ENCODE measurements at places on chromosomes 3 and 15.

GRCh38 chr15:97875513-97876280 lies 84.8 kb upstream of the ARRDC4 start:
- DNase-seq = no peak

- DNase-seq = no peak
Measured at GRCh38 chr3:1183320-1184048, 90.7 kb downstream of the CNTN6 start.

DNA sequence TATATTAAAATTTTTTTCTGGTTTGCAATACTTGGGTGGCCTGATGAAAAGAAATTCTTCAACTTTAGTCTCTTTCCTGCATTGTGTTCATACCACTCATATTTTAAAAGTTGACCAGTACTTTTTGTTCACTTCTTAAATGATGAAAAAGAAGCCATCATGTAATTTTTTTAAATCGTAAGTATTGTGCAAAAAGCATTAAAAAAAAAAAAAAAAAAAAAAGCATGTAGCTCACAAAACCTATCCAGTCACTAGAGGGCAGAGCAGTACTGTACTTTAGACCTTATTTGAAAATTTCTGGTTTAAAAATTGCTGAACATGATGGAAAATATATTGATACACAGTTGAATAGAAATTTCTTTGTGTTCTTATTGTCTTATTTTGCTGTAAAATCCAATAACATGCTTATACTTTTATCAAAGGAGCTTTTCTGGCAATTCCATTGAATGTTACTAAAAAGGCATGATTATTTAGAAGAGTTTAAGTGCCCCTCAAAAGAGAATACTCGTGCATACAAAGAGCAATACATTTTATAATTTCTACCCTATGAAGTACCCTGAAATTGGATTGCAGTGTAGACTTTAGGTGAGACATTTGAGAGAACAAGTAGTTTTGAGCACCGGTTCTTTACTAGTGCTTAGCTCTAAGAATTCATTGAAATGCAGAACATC lies 137.7 kb downstream of the BBX start:
- DNase-seq = peak; percentile 44

GRCh38 chr3:101643861-101644613 lies 32.9 kb downstream of the ZBTB11 start:
- DNase-seq = peak; percentile 71

- no peak for DNase-seq
Measured at GRCh38 chr15:63698692-63699091, 101.5 kb downstream of the FBXL22 start.

DNA sequence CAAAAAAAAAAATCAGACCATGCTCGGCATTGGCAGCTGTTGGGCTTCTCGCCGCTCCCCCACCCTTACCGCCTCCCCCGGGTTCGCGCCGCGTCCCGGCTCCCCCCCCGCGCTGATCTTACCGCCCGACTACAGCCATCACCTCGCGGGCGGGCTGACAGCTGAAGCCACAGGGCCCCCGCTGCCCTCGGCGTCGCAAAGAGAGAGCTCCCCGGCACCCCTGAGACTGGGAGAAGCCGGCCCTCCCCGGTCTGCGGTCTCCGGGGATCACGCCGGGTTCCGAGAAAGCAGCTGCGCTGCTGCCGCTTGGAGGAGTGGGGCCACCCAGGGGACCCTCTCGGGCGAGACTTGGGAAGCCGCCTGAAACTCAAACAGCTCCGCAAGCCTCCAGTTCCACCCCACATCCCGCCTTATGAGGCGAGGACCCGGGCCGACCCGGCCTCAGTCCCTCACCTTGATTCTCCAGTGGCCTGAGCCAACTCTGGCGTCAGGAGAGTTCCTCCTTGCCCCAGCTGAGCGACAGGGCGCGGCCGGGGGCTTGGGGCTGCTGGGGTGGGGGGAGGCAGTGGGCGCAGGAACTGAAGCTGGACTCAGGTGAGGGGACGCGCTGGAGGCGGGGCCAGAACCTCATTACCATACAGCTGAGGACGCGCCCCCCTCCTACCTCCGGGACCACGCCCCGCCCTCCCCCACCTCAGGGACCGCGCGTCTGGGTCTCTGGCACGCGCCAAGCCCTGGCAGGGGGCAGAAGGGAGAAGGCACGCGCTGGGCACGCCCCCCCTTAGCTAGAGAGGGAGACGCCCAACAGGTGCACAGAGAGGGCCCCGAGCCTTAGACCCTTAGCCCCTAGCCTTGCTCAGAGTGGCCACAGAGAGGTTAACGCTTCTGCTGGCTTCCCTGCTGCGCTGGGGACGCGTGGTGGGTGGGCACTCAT lies 1.0 kb upstream of the DLL4 start:
- DNase-seq = peak; percentile 24

GRCh38 chr3:104031598-104031997 lies 1335.1 kb upstream of the ALCAM start:
- no peak for DNase-seq

GRCh38 chr3:45623393-45623792 lies 28.8 kb downstream of the LIMD1 start:
- no peak for DNase-seq

- no peak for DNase-seq
Measured at GRCh38 chr15:89451846-89452245, 44.5 kb downstream of the RHCG start.

DNA sequence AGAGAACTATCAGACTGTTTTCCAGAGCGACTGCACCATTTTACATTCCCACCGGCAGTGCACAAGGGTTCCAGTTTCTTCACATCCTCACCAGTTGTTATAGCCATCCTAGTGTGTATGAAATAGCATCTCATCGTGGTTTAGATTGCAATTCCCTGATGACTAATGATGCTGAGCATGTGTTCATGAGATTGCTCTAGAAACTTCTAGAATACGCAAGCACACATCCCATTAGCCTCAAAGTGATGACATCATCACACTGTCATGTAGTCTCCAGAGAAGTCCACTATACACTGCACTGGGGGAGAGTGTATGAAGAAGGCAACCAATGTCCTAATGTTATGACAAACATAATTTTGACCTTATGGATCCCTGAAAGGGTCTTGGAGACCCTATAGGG lies 30.1 kb downstream of the FBLN2 start:
- DNase-seq = no peak

- no peak for DNase-seq
Measured at GRCh38 chr3:97359977-97360376, 404.6 kb upstream of the ARL6 start.

DNA sequence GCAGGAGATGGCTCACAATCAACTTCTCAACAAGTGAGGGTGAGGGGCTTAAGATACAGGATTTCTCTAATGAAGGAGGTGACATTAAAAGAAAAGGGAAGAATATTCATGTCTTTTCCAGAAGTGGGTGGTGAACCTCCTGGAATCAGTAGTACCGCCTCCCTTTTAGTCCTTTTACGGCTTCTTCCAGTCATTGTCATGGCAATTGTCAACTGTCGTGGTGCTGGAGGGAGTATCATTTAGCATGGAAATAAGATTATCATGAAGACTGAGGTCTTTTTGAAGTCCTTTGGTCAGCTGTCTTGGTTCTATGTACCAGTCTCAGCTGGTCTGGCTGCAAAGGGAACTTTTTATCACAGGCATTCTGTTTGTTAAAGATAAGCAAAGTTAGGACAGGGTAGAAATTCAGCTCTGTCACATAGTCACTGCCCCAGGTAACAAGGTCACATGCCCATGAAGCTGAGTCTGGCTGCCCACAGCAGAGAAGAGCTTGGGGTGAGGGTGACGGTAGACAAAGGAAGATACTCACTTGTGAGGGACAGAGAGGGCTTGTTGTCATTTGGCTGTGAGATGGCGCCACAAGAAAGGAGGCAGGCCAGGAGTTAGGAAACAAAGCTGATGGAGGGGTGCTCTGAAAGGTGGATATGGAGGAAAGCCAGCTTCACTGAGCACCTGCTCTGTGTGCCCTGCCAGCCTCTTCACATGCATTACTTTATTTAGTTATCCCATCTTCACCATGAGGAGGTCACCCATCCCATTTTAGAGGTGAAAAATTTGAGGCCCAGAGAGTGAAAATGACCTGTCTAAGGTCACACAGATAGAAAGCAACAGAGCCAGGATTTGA lies 228.2 kb upstream of the TRIM42 start:
- DNase-seq = no peak

GRCh38 chr15:94239474-94239873 lies 8.1 kb downstream of the MCTP2 start:
- DNase-seq = no peak

DNA sequence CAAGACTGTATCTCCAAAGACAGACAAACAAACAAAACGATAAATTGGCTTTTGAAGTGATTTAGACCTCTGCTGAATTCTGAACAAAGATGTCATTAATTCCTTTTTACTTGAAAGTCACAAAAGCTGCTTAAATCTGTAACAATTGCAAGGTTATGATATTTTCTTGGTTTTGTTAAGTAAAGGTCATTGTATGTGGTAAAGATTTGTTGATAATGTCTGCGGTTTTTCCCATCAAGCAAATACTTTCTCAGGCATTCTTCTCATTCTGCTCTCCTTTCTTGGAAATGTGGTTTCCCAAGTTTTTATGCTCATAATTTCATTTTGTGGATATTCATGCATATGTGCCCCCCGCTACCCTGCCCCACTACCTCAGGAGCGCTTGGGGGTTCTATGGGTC lies 116.5 kb downstream of the SLMAP start:
- no peak for DNase-seq

- peak; percentile 27 for DNase-seq
Measured at GRCh38 chr15:64681424-64682024, 93.9 kb downstream of the RBPMS2 start.

DNA sequence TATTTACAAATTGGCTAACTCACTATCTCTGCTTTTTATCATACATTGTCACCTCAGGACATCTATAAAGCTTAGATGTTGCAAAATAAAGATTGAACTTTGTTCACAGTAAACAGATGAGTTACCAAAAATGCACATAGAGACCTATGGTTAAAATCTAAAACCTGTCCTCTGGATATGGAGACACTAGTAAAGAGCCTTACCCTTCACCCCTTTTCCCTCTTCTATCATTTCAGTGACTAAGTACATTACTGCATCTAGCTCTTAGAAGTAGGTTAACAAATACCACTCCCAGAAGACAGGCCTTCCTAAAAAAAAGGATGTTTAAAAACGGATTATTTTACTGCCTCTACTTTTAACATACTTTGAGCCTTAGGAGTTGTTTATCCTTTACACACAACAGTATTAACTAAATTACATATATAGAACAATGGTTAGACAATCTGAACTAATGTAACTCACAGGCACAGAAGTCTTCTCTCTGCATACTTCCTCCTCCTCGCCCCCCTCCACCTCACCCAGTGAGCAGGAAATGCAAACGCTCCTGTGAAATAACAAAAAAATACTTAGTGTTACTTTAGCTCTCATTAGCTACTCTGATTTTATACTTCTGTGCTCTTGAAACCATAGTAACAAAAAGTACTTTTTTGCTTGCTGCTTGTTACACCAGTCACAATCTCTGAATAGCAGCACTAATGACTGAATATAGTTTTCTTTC lies 23.3 kb downstream of the IREB2 start:
- peak; percentile 42 for DNase-seq

GRCh38 chr3:49470714-49471420 lies 800 bp downstream of the DAG1 start:
- no peak for DNase-seq

GRCh38 chr3:69121950-69122349 lies 445 bp downstream of the LMOD3 start:
- DNase-seq = no peak

DNA sequence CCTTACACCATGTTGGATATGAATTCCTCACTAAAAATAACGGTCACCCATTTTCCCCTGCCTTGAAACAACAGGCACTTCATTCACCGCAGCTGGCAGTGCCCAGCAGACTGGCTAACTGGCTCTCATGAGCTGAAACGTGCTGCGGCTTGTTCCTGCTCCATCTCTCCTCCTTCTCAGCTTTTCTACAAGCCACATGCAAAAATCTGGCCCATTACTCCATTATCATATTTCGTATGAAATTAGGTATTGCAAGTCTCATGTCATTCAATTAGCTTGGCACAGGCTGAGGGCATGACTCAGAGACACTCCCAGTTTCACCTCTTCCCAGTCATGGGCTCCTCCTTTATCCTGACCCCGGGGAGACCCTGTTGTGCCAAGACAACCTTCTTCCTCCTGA lies 60.0 kb downstream of the MAGEF1 start:
- DNase-seq = no peak

GRCh38 chr3:27614592-27614991 lies 107.5 kb downstream of the EOMES start:
- DNase-seq = no peak

DNA sequence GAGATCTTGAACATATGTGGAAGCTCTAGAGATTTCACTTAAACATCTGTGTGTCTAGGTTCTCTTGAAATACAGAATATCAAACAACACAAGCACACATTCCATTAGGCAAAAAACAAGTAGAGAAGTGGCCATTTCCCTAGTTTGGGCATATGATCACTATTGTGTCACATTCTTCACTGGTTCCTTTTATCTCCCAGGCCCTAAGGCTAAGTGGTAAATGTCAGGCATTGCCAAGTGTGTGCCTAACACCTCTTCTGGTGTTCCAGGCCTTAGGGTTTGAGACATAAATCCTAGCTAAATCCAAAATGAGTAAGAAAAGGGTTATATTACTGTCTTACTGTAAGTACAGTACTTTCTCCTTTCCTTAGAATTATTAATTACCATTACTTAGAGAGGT lies 880.1 kb downstream of the PDCD6IP start:
- DNase-seq = no peak

DNA sequence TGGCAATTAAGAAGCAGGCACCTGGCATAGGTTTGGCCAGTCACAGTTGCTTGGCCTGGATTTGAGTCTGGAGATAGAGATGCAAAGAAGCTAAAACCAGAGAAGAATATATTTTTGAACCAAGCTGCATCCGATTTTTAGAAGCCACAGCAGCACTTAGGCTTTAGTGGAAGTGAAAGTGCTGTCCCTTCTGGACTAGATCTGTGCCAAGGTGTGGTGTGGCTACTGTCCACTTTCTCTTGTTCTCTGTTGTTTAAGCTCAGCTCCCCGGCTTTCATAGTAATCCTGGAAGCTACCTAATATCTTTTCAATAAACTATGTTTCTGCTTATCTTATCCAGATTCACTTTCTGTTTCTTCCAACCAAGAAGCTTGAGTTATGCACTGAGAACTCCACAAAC lies 183.4 kb upstream of the THRB start:
- no peak for DNase-seq

Measured in CD4-positive, alpha-beta T cell treated with Interleukin-10 for 1 hour (primary cell).